ENCODE measurements at places on chromosomes 7 and 10. TPM values are rescaled to one million over a fixed set of nuclear protein-coding genes. Genes with fewer than 3 reads are reported as not detected.

Gene CHAT
- total RNA-seq, result not detected

Gene KLF14
- total RNA-seq, result 0.05 TPM

Gene GARIN1A
- 0.80 TPM for total RNA-seq

Gene FAM25C
- total RNA-seq, result 2.0 TPM

Gene TMEM229A
- not detected for total RNA-seq

Gene SLC18A3
- total RNA-seq, result not detected

Gene ADCYAP1R1
- total RNA-seq, result 0.13 TPM

Gene EEPD1
- 47.4 TPM for total RNA-seq

Gene PAX2
- 0.17 TPM for total RNA-seq

Measured in A549 treated with DMSO at 1 μM for 4 hours (cell line).